ENCODE measurements at places on chromosomes 3 and 15.

DNA sequence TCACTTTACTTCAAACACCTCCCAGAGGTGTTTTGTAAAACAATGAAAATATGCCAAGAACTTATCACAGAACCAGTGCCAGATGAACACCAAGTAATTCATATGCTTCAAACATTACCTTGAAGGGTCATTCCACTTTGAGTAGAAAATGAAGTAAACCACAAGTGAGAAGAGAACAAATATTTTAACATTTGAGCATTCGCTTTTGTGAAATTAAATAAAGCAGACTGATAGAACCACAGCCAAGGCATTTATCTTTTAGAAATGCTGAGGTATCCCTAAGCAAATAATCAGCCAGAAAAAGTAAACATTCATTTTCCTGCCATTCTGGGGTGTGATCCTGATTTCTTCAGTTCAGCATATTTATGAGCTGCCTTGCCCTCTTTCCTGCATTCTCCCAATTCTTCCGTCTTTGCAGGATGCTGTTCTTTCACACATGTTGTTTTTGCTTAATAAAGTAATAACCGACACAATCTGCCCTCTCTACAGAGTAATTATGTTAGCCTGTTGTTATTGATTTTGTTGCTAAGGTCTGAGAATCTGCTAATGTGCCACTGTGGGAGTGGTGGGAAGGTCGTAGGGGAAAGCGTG lies 235.6 kb upstream of the TGFBR2 start:
- no peak for DNase-seq

GRCh38 chr3:126157083-126157768 lies 23.2 kb downstream of the ALDH1L1 start:
- DNase-seq: no peak

DNA sequence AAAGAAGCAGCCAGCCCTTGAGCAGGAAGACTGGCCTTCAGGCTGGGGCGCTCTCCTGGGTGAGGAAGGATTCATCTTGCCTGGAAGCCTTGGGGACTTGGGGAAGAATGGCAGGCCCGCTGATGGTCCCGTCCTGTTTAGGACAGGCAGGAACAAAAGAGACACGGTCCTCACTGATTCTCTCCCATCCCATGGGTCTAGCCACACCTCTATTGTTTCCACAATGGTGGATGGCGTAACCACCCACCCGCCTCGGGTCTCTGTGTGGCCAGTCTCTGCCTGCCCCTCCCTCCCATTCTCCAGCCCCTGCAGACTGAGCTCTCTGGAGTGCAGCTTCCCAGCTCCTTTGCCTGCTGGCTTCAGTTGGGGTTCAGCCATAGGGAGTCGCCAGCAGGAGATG lies 284.3 kb downstream of the UACA start:
- DNase-seq: no peak

- DNase-seq: no peak
Observed at GRCh38 chr3:117473981-117474538, 764.5 kb downstream of the TUSC7 start.

- DNase-seq: no peak
Observed at GRCh38 chr3:194098081-194098842, 37.7 kb upstream of the HES1 start.

- DNase-seq: no peak
Observed at GRCh38 chr3:120909602-120909878, 1.5 kb downstream of the STXBP5L start.

DNA sequence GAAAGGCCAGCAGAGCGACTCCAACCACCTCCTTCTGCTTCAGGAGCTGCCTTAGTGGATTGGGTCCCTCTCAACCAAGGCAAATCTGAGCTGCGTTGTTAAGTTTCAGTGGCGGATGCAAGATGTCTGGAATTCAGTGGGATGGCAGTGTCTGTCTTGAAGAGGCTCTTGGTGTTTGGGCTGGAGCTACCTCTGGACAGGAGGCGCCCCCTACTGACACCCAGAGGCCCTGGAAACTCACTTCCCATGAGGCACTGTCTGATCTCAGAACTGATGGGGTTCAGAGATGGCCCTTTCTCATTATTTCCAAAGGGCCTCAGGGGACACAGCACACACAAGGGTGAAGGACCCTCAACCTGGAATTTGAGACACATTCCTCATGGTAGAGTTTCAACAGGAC lies 6.0 kb upstream of the SLC28A1 start:
- no peak for DNase-seq

GRCh38 chr3:126287171-126287535 lies 70.1 kb downstream of the KLF15 start:
- no peak for DNase-seq

DNA sequence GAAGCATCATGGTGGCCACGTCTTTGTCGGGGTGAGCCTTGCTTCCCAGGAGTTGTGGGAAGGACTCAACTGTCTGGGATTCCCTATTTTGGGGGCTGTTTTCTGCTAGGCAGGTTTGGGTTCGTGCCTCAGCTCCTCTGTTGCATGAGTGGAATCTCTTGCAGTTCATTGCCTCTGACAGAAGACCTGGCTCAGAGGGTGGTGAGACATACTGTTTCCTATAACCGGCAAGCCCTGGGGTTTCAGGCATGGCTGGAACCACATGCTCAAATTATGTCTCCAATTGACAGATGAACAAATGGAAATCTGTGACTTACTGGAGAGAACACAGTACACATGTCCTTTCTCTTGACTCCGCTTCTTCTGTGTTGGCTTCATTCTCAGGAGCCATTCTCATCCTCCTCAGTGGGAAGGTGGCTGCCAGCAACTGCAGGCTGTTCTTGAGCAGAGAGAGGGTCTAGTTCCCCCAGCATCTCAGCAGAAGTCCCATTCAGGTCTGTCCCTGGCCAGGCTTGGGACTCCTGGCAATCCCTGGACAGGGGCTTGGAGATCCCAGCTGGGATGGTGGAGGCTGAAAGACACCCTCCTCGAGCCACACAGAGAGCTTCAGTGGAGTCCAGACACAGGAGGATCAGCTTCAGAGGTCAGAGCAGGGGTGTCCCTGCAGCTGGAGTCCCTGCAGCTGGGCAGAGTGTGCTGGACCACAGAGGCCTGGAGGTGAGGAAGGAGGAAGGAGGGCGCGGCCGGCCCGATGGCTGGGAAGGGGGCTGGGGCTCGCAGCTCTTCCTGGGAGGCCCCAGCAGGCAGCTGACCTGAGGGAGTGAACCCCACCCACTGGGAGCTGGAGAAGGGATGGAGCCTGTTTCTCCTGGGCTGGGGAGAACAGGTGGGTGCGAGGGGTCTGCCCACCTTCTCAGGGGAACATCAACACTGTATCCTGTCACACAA lies 97.6 kb downstream of the LSM3 start:
- DNase-seq: no peak

GRCh38 chr15:37483779-37484178 lies 383.4 kb upstream of the MEIS2 start:
- DNase-seq: no peak

GRCh38 chr3:74643636-74644035 lies 29.2 kb upstream of the CNTN3 start:
- DNase-seq: no peak

- DNase-seq: no peak
Observed at GRCh38 chr15:42593143-42593542, 17.7 kb downstream of the STARD9 start.

DNA sequence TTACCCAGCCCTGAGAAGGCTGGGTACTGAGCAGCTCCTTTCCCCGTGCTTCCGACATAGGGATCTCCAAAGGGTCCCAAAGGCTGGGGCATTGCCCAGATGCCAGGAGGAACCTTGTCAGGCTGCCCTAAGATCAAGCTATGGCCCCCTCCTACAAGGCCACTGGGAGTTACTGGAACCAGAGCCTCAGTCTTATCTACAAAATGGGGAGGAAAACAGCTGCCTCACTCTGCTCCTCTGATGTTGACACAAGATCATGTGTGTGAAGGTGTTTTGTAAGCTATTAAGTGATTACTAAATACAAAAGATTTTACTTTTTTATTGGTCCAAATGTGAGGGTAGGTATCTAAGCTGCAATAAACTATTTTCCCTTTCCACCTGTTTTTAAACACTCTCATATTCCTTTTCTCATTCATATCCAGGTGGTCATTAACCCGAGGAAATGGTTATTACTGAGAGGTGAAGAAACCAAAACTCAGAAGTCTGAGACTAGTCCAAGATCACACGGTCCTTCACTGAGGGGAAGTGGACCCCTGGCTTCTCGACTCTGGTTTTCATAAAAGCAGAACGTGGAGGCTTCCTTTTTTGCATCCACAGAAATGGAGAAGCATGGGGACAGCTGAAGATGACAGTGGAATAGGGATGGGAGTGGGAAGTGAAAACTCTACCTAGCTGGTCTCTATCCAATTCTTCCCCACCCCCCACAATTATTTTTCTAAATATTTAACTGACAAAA lies 1.7 kb downstream of the ARPIN start:
- DNase-seq: no peak

DNA sequence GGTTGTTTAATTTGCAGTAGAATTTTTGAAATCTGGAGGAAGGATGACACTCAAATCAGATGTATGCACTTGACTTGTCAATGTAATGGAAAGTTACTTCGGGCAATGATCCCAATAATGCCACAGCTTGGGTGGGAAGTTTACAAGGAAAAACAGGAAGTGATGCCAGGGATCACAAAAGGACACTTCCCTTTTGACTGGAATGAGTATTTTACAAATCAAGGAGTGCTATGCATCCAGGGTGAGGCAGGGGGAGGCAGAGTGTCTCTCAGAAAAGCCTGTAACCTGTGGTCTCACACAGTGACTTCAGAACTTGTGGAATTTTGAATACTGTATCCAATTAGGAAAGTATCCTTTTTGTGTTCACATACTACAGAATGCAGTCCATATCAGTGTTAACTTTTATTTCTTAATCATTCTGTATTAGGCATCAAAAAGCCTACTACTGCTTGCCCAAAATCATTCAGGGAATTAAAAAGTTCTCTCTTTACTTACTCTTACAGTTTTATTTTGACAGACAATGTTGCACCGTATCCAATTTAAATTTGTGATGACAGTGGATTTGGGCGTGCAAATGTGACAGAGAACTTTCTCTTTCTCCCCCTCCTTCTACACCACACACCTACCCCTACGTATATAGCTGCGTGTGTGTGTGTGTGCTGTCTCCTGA lies 445.1 kb downstream of the MECOM start:
- DNase-seq: no peak

- DNase-seq: no peak
Observed at GRCh38 chr3:185960522-185961288, 22.9 kb upstream of the TRA2B start.

DNA sequence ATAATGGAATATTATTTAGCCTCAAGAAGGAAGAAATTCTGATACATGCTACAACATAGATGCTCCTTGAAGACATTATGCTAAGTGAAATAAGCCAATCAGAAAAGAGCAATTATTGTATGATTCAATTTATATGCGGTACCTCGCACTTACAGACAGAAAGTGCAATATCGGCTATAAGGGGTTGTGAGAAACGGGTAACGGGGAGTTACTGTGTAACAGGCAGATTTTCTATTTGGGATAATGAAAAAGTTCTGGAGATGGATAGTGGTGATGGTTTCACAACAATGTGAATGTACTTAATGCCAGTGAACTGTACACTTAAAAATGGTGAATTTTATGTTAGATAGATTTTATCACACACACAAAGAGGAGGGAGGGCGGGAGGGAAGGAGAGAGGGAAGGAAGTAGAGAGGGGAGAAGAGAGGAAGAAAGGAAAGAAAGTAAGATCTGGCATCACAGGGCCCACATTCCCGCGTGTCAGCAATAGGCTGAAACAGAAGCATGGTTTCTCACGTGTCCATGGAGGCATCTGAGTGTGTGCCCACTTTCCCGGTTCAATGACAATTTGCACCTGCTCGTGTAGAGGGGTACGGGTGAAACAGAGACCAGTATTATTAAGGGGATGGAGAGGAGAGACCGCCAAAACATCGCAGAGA lies 700 bp upstream of the BLM start:
- no peak for DNase-seq

GRCh38 chr3:114299941-114300624 lies 6.3 kb downstream of the TIGIT start:
- no peak for DNase-seq

GRCh38 chr15:83698294-83698693 lies 44.4 kb downstream of the ADAMTSL3 start:
- DNase-seq: no peak

DNA sequence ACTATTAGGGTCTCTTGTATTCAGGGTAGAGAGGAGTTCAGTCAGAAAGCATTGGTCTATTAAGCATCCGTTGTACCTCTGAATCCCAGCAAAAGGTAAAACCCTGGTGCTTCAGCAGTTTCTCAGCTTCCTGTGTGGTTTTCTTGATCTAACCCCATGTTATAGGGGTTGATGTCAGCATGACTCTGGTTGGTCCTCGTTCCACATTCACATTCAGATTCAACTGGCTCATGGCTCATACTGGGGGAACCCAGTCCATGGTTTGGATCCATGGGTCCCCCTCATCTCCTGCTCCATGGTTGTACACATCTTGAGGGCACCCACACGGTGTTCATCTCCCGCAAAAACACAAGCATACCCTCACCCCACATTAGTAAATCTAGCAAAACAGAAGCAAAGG lies 47.7 kb upstream of the C2CD4B start:
- no peak for DNase-seq

DNA sequence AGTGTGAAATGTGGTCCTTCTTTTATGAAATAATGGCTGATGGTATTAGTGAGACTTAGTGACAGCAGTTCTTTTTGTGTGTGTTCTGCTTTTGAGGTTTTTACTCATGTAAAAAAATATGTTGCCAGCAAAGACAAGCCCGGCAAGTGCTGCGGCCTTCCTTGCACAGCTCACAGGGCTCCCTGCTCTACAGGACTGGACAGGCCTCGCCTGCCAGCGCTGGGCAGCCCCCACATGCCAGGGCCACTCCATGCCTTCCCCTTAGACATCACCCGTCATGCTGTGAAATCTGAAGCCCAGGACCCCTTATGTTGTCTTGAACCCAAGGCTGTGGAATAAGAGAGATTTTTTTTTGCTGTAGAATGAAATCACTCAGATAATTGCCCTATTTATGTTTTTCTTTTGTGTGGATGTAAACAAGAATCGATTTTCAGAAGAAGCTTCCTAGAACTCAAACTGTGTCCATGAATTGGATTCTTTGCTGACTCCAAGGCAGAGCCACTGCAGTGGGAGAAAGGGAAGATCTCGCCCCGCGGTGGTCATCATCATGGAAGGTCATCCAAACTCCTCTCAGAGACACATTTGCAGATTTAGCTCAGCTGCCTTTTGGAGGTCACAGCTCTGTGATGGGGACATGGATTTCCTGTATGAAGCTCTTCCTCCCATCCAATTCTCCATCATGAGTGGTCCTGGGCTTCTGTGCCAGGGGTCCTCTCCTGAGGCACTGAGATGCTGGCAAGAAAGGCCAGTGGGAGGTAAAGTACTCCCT lies 150.8 kb downstream of the ATP10A start:
- no peak for DNase-seq

DNA sequence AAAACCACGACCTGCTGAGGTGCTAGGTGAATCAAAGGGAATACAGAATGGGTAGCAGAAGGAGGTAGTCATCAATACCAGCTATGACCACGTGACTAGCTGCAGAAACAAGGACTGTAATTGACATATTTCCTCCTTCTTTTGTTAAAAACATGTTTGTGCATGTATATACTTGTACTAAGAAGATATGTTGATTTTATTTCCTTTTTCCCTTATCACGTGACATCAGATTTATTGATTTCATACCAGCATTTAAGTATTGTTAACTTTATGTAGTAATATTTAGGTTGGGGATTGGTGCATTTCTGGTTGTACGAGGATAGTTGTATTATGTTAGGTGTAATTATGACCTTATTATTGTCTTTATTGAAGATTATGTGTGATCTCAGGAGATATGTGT lies 36.2 kb downstream of the PEX5L start:
- no peak for DNase-seq

Data from GOT3 (cell line).